Stimulated activated CD8-positive, alpha-beta memory T cell treated with anti-CD3 and anti-CD28 coated beads, Interleukin-12 subunit alpha, Interleukin-12 subunit beta, amount 100 ng/mL, for 1 hour (primary cell): ENCODE measurements at places on chromosomes 6 and 20.

- DNase-seq = no peak
Measured at GRCh38 chr6:127637830-127638409, 60.9 kb downstream of the C6orf58 start.

GRCh38 chr20:14921513-14921912 is 584.1 kb upstream of the FLRT3 start:
- DNase-seq = no peak

- no peak for DNase-seq
Measured at GRCh38 chr20:4017051-4017712, 1.8 kb upstream of the RNF24 start.

GRCh38 chr6:15343490-15344191 is 97.8 kb downstream of the JARID2 start:
- no peak for DNase-seq

- no peak for DNase-seq
Measured at GRCh38 chr6:146361128-146361924, 182.3 kb upstream of the RAB32 start.

GRCh38 chr6:12602342-12602741 is 114.2 kb upstream of the PHACTR1 start:
- DNase-seq = no peak

DNA sequence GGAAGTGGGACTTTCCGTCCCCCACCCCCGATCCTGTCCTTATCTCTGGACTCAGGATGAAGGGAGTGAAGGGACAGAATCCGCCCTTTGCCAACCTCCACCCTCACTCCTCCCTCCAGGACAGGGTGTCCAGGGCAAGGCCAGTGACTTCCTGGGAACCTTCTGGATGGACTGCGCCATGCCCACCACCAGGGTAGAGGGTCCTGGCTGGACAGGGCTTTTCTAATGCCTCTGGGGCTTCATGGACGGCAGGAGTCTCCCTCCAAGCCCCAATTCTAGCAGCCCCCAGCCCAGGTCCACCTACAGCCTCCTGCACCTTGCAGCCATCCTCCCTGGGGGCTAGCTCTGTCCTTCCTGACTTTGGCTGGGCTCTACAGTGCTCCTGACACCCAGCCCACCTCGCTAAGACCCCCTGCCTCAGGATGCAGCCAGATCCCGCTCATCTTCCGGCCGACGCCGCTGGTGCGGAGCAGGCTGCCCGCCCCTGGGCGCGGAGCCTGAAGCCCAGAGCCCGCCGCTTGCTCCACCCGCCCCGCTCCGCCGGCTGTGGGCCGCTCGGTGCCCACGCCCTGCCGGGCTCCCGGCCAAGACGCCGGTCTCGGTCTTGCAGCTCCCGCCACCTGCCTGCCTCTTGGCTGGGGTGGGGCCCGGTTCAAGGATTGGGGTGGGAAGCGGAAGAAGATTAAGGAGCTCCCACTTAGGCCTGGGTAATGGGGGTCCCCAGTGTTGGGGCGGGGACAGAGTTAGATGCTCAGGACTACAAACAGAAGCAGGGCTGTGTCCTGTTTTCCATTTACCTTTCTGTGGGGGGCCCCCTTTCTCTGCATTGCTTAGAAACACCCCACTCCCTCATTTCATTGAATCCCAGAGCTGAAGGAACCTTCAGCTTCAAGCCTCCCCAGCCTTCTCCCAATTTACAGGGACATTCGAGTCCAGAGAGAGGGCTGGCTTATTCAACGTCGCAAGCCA is 72.8 kb downstream of the MDGA1 start:
- DNase-seq = no peak

- DNase-seq = no peak
Measured at GRCh38 chr6:163189609-163190008, 224.9 kb upstream of the QKI start.

DNA sequence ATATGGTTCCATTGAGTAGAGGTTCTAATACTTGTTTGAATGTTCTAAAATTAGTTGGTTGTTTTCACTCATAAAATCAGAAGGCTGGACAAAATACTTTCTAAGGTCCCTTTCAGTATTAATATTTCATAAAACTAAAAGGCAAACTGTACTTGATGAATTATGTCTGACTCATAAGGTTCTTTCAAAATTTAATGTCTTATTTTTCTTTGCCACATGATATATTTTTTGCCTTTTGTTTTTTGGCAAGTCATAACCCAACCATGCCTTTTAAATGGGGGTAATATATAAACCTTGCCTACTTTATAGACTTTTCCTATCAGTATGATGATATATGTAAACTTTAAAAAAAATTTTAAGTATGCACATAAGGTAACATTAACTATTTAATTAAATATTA is 244.7 kb downstream of the PTPRK start:
- DNase-seq = no peak

GRCh38 chr6:105675715-105676397 is 273.0 kb upstream of the PREP start:
- no peak for DNase-seq

DNA sequence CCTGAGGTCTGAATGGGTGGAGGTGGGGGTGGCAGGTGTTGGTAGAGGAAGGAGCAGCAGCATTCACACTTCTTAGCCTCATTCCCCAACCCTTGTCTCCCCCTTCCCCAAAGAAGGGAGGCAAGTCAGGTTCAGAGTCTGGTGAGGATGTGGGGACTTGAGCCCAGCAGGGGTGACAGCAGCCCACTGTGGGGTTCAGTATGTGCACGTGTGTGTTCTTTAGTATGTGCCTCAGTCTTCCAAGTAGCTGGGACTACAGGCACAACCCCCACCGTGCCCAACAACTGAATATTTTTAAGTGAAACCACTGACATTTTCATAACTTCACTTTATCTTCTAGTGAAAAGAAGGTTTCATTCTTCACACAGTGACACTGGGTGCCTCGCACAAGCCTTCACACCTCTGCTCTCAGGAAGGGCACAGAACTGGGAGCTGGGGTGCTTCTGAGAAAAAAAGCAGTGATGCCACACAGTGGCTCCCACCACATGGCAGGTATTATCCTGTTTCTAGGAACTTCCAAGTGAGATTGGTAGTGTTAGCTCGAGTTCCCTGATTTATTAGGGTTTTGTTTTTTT is 33.4 kb upstream of the PRELID3B start:
- no peak for DNase-seq

- DNase-seq = no peak
Measured at GRCh38 chr6:117564681-117565080, 37.6 kb downstream of the GOPC start.

DNA sequence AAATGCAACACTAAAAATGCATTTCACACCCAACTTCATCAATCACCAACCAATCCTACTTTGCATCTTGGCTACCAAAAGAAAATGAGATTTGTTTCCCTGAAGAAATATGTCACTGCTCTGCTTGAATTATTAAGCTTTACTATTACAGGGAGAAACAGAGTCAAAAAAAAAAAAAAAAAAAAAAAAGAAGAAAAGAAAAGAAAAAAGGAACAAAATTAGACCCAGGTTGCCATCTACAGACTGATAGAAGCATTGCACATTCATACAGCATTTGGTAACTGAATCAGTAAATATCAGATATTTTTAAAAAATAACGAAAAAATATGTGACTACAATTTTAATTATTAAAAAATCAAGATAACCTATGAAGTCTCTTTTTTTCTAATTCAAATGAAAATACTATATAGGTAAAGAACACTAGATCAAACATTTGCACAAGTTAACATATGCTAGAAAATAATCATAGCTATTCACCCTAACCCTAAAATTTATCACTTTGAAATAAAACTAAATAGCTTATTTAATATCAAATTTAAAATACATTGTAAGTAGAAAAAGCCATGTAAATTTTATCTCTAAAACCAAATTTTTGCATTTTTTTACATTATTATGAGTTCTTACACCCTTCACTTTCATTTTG is 83.3 kb downstream of the DCDC2 start:
- no peak for DNase-seq

GRCh38 chr6:108561742-108562502 is 1.2 kb downstream of the FOXO3 start:
- DNase-seq = no peak

DNA sequence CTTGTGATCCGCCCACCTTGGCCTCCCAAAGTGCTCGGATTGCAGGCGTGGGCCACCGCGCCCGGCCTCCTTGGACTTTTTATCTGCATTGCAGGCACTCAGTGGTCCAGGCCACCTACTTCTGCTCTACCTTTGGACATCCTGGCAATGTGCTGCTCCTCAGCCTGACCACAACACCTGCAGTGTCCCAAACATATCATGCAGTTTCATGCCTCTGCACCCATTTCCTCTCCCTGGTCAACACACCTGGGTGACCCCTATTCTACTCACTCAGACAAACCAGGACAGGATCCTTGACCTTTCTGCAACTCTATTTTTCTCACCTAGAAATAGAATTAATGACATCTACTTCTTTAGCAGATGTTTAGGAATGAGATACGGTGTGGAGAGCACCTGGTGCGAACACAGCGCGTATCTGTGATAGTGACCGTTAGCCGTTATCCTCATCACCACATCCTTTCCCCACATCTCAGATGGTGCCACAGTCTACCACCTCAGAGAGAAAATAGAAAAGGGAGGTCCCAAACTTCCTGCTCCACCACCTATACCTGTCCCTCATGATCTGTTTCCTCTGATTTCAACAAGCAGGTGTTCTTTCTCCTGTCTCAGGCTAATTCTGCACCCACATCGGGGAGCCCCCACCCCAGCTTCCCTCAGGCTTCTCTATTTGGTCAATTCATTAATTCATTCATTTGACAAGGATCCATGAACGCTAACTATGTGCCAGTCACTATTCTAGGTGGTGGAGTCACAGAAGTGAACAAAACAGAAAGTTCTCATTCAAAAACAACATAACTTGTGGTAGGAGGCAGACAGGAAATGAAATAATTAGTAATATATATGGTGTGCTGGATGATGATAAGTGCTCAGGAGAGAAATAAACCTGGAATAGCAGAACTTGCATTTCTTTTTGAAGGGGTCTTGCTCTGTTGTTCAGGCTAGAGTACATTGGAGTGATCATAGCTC is 4.3 kb upstream of the BTN3A2 start:
- no peak for DNase-seq

DNA sequence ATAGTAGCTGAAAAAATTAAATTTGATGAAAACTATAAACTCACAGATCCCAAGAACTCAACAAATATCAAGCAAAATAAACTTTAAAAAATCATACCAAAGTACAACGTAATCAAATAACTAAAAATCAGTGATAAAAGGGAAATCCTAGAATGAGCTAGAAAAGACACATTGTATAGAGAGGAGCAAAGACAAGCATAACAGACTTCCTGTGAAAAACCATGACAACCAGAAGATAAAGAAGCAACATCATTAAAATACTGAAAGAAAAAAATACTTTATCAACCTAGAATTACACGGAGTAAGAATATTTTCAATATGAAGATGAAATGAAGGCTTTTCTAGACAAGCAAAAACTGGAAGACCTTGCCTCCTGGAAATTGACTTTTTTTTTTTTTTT is 9.8 kb downstream of the MUC22 start:
- no peak for DNase-seq

DNA sequence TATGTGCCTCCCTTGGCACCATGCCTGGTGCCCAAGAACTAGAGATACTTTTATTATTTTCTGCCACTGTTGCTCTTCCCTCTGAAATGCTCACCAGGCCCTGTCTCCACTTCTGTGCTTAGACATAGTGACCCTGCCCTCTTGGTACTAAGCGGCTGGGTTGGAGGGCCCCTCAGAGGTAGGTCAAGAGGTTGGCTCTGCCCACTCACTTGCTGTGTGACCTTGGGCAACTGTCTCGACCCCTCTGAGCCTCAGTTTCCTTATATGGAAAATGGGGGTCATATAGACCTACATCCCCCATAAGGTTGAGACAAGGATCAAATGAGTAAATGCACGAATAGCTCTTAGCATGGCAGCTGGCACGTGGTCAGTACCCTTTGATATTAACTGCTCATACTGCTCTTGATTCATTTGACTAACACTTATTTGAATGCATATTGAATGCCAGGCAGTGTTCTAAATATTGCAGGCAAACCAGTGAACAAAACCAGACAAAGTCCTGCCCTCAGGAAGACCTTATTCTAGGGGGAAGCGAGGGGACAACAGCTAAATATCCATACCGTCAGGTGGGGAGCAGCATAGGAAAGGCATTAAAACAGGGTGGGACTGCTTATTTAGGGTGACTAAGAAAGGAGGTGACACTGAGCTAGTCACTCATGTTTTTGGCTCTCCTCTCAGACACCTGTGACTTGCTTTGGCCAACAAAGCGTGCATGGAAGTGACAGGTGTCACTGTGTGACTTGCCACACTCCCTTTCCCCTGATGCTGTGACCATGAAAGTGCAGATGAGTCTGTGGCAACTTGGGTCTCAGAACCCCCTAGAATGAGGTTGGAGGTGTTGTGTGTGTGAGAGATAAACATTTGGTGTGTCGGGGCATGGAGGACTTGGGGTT is 14.3 kb upstream of the SPO11 start:
- no peak for DNase-seq

GRCh38 chr20:539848-540247 is 3.7 kb downstream of the CSNK2A1 start:
- DNase-seq = no peak

DNA sequence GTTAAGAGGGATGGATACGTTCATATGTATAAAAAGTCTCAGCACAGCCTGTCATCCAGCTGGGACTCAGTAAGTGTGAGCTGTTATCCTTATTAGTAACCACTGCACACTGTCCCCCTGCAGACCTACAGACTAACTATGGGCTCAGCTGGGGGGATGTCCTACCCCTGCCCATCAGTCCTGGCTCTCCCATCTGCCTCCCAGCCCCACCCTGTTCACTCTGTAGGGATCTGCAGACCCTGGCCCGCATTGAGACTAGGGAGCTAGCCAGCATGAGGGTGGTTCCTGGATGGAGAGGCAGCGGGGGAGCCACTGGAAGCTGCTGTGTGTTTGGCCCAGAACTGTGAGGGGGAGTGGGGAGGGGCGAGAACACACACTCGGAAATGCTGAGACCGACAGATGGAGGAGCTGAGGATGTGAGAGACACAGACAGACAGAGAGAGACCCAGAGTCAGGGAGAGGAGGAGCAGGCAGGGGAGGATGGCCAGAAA is 17.1 kb downstream of the XKR7 start:
- DNase-seq = no peak

DNA sequence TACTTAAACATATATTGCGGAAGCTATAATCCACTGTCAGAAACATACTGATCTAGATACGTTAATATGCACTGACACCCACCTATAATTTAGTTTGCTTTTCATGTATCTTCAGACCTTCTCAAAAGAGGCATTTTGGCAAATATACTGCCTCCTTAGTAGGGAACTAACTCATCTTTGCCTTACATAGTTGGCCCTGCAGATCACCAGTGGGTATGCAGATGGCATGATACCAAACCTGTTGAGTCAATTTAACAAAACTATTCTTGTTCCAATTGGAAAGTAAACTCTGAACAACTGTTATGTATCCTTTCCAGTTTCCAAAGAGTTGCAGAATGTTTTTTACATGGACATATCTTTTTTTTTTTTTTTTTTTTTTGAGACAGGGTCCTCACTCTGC is 35.6 kb upstream of the TBC1D20 start:
- no peak for DNase-seq

- DNase-seq = no peak
Measured at GRCh38 chr6:46217671-46218131, 46.9 kb upstream of the ENPP5 start.
